ENCODE measurements at places on chromosomes 7 and 10.

GRCh38 chr7:95539426-95539825, 53.7 kb downstream of the ASB4 start:
- ATAC-seq: no peak

GRCh38 chr10:99345350-99345749, 16.2 kb downstream of the CNNM1 start:
- ATAC-seq: no peak

DNA sequence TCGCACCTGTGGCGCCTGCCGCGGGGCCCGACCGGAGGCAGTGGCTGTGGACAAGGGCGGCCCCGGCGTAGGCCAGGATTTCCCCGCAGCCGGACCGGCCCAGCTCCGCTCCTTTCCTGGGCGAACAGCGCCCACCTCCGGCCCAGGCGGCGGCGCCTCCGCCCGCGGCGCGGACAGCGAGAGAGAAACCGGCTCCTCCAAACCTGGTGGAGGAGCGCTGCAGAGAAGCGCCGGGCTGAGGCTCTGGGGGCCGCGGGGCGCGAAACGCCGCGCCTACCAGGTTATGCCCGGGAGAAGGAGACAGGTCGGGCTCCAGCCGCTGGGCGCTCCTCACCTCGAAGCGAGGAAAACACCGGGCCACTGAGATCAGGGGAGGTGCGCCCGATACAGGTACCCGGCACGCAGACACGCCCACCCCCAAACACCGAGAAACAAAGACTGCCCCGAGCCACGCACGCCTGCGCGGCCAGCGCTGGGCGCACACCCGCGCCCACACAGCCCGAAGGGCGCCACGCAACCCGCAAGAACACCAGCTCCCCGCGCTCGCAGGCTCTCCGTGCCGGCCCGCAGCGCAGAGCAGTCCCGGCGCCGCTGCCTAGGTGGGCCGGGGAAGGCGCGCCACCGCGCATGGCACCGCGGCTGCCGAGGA, 3.3 kb downstream of the GRID1 start:
- no peak for ATAC-seq

DNA sequence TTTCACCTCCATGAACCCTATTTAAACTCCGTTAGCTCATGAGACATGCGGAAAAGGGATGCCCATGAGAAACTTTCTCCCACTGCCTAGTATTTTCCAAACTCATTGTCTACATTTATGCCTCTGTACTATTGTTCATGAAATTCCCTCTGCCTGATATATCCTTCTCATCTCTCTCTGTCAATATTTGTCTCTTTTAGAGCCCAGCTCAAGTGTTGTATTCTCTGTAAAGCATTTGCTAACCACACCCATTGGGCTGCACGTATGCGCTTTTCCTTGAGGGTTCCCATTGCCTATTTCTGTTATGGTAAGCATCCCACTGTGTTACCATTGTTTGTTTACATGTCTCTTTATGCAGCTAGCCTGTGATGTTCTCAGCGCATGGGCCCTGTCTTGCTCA, 211.4 kb downstream of the MDFIC start:
- no peak for ATAC-seq

GRCh38 chr10:88343761-88344484, 239.2 kb downstream of the RNLS start:
- ATAC-seq: no peak

DNA sequence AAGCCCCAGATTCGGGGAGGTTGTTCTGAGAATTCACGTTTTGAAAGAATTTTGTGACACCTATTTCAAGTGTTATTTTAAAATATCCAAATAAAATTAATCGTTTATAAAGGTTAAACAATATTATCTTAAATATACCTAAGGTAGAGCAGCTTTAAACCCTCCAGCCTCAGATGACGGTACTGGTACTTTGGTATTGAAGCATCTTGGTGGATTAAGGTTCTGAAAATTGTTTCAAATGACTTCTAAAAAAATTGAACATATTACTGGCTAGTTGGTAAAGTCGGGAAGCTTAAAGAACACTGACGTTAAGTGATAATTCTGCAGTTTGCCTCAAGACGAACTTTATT, 392 bp upstream of the HUS1 start:
- no peak for ATAC-seq

GRCh38 chr7:85125651-85126131, 61.2 kb downstream of the SEMA3D start:
- ATAC-seq: no peak

GRCh38 chr7:112770051-112770450, 20.1 kb downstream of the TMEM168 start:
- no peak for ATAC-seq

Data from activated CD4-positive, CD25-positive, alpha-beta regulatory T cell treated with anti-CD3 and anti-CD28 coated beads, Interleukin-2, amount 50 U/mL, for 24 hours (primary cell).